ENCODE measurements at places on chromosomes 2 and 18.

GRCh38 chr2:100647709-100648108 lies 84.9 kb downstream of the PDCL3 start:
- no peak for DNase-seq

DNA sequence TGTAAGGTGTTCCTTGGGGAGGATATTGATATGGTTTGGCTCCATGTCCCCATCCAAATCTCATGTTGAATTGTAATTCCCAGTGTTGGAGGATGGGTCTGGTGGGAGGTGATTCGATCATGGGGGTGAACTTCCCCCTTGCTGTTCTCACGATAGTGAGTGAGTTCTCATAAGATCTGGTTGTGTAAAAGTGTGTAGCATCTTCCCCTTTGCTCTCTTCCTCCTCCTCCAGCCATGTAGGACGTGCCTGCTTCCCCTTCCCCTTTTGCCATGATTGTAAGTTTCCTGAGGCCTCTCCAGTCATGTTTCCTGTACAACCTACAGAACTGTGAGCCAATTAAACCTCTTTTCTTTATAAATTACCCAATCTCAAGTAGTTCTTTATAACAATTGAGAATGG lies 458.7 kb downstream of the LPIN1 start:
- no peak for DNase-seq

- DNase-seq = no peak
Observed at GRCh38 chr2:120419073-120419472, 73.1 kb downstream of the INHBB start.

- no peak for DNase-seq
Observed at GRCh38 chr2:120005834-120006521, 6.9 kb upstream of the EPB41L5 start.

- DNase-seq = peak; percentile 43
Observed at GRCh38 chr2:190277234-190278112, 42.2 kb downstream of the HIBCH start.

GRCh38 chr2:148955798-148956197 lies 80.8 kb downstream of the KIF5C start:
- no peak for DNase-seq

DNA sequence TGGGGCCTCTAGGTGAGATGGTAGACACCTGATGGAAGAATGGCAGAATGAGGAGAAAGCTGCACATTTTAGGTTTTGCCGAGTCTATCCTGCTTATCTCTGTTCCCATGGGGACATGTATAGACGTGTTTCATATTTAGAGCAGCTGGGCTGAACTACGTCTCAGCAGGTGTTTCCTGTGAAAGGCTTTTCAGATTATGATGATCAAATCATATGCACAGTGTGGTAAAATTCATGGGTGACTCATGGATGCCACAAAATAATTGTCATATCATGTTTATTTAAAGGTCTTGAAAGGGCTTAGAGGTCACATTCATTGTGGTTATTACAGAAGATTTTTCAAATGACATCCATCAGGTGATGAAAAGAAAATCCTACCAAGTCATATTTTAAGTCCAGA lies 90.5 kb downstream of the ICOS start:
- no peak for DNase-seq

- DNase-seq = no peak
Observed at GRCh38 chr2:105324101-105324500, 5.4 kb downstream of the TGFBRAP1 start.

- peak; percentile 27 for DNase-seq
Observed at GRCh38 chr2:184927040-184927439, 328.7 kb downstream of the ZNF804A start.

- DNase-seq = peak; percentile 5
Observed at GRCh38 chr2:53275743-53276142, 491.9 kb upstream of the CHAC2 start.

- DNase-seq = peak; percentile 7
Observed at GRCh38 chr2:136191041-136191440, 73.1 kb upstream of the CXCR4 start.

- DNase-seq = no peak
Observed at GRCh38 chr2:621303-622099, 55.7 kb downstream of the TMEM18 start.

DNA sequence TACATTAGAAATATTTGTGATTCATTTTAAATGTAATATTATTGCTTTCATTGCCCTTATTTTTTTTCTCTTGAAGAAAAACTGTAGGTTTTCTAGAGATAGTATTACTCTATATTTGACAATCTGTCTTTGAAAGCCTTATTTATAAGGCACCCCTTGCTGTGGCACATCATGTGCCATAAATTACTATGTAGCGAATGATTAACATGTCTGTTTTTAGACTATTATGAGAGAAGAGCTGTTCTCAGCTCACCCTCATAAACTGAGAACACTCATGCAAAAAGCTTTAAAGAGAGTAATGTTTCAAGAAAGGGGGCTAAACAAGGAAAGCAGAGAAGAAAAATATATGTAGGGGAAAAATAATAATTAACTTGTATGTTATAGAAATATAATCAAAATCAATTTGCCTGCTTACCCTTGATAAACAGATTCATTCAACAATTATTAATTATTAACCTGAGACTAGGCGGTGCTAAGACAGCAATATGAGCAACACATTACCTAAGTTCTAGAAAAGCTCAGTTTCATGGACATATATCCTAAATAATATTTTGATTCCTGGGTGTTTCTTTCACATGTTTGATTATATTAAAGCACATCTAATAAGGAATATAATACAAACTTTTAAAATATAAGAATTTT lies 69.0 kb downstream of the RAB3GAP1 start:
- no peak for DNase-seq

DNA sequence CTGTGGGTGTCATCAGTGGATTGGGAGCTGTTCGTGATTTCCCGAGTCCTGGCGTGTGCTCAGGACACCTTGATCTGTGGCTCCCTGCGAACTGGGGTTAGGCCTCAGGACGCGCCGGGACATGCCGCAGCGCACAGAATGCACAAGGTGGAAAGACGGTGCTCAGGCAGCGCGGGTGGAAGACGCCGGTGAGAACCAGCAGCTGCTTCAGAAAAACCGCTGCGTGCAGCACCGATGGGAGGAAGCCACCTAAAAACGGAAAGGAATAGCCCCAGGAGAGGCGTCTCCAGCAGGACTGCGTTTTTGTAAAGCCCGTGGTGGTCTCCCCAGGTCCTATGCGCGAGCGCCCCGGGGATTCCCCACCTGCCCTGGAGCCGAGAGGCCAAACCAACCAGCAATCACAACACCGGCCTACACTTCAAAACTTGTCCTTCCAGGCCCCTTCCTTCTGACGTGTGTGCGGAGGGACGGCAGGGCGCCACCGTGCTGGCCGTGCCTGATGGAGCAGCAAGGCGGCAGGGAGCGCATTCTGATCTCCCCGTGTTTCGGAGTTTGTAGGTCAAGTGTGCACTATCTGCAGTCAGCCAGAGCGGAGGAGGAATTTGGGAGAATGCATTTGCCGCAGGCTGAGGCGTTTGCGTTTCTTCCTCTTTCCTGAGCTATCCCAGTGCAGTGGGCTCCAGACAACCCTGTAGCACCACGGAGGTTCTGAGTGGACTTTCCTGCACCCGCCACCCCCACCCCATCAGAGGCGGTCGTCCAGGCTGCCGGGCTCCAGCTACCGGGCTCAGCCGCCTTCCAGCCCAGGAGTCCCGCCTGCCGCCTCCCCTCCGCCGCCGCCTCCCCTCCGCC lies 32.2 kb downstream of the RTP5 start:
- DNase-seq = no peak

DNA sequence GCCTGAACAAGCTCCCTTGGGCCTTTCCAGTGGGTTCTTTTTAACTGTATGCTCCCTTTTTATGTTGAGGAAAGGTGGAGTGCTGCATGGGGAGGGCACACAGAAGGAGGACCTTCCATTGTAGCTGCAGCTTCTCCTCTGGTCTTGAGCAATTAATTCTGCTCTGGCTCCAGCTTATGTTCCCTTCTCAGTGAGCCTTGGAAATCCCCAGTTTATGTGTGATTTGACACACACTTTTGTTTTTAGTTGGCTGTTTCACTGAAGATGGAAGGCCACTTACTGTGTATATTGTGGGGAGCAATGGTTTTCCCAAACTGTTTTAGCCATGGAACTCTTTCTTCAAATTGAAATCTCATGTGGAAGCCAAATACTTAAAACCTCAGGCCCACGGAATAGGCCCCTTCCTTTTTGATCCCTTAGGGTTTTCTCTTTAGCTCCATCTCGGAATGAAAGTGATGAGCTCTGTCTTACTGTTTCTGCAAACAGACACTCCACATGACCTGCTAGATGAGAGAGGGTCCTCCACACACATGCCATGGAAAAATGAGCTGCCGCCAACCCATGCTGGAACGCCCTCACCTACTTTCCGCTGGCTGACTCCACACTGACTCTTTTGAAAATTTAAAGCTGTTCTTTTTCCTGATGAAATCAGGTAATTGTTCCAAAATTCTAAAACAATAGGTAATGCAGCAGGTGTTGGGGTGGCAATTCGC lies 280.9 kb upstream of the SIX2 start:
- DNase-seq = no peak

GRCh38 chr2:60000686-60001085 lies 552.8 kb downstream of the BCL11A start:
- DNase-seq = no peak

- no peak for DNase-seq
Observed at GRCh38 chr2:32534831-32535230, 93.0 kb upstream of the TTC27 start.

DNA sequence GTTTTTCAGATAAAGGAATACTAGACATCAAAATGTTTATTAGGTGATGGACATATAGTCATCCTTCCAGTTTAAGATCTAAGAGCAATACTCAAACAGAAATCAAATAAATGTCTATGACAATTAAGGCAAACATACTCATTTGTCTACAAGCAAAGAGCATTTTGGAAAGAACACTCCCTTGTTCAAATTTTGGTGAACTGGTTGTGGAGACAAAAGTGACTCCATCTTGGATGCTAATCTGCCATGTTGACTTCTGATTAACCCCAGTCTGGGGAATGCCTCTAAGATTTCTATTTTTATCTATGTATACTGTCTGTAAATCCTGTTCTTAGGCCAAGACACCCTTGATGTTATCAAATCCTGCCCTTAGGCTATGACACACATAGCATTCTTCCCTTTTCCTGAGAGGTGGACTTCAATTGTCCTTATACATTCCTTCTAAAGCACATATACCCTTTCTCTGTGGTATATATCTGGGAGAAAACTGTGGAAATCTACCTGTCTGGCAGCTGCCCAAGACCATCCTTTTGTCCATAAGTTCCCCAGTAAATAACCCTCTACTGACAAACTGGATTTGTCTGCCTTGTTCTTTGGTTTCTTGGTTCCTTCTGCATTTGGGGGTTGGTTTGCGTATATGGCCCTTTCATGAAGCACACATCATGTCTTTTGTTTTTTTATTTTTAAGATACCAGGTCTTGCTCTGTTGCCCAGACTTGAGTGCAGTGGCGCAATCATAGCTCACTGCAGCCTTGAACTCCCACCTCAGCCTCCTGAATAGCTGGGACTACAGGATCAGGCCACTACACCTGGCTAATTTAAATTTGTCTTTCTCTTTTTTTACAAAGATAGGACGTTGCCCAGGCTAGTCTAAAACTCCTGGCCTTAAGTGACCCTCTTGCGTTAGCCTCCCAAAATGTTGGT lies 12.5 kb upstream of the PLEKHM3 start:
- no peak for DNase-seq

GRCh38 chr2:203559641-203560040 lies 24.5 kb upstream of the RAPH1 start:
- no peak for DNase-seq

- no peak for DNase-seq
Observed at GRCh38 chr18:63198098-63198760, 121.3 kb downstream of the BCL2 start.

- DNase-seq = no peak
Observed at GRCh38 chr2:35228584-35228983, 1127.0 kb upstream of the CRIM1 start.

DNA sequence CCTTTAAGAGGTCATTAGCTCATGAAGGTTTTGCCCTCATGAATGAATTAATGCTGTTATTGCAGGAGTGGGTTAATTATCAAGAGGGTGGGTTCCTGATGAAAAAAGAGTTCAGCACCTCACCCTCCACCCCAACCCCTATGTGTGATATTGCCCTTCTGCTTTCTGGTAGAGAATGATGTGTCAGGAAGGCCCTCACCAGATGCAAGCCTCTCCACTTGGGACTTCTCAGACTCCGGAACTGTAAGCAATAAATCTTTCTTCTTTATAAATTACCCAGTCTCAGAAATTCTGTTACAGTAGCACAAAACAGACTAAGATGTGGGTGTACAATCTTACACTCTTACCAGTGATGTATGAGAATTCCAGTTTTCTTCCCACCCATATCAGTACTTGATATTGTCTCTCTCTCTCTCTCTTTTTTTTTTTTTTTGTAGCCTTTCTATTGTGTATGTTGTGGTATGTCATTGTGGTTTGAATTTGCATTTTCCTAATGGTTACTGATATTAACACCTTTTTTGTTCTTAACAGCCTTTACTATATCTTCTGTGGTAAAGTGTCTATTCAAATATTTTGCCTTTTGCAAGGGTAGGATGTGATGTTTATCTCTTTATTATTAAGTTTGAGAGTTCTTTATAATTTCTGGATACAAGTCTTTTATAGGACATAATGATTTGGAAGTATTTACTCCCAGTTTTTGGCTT lies 10.4 kb upstream of the MAP2 start:
- DNase-seq = no peak

- DNase-seq = no peak
Observed at GRCh38 chr18:6269660-6270332, 144.9 kb downstream of the L3MBTL4 start.

DNA sequence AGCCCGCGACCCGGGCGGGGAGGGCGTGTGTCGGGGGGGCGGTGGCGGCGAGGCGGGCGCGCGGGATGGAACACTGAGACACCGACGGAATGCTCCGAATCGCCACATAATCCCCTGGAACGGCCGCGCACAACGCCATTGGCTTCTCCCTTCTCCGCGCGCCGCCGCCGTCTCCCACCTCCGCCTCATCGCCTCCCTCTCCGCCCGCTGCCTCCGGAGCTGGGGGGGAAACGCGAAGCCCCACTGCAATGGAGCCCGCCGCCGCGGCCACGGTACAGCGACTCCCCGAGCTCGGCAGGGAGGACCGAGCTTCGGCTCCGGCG lies at the start of gene PHLPP1:
TSS of gene PHLPP1 (plus strand) at position 106 of the 323 bp plus-strand sequence. CDS start at position 249, 143 bp downstream.
- no peak for DNase-seq

GRCh38 chr2:181946444-181947127 lies 39.1 kb upstream of the PPP1R1C start:
- no peak for DNase-seq

DNA sequence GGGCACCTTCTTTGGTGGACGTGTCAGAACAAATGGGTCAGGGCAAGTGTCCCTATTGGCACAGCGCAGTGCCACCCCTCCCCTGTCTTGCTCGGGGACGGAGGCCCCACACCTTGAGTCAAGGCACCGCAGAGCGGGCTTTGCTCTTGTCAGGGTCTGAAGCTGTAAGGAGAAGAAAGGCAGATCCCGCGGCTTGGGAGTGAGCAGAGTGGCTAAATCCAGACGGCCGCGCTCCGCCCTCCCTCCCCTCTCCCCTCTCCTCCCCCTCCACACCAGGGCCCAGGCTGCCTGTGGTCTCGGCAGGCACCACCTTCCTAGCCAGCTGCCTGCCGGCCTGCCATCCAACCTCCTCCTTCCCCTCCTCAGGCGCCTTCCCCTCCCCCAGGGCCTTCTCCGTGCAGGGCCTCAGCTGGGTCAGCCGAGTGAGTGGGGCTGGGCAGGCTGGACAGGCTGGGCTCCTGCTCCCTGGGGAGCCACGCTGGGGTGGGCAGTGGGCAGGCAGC lies 25.8 kb downstream of the SPEG start:
- DNase-seq = peak; percentile 97

Measured in NCI-H82 (cell line).